COR-L47 (cell line): ENCODE measurements at places on chromosomes 1 and 21.

DNA sequence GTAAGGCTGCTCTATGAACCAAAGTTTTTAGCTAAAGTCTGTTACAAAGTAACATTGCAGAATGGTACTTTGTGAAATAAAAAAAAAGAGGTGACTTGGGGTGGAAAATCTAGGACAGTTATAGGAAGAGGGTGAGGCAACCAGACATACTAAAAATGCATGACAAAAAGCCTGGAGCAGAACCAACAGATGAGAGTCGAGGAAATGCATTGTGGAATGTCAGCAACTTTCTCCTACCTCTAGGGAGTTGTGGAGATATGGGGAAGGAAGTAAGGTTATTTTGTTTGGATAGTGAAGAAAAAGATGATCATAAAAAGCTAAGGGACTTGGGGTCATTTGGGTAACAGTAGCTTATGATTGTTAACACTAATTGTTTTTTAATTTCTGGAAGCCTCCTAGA is 295.6 kb downstream of the S1PR1 start:
- no peak for DNase-seq

DNA sequence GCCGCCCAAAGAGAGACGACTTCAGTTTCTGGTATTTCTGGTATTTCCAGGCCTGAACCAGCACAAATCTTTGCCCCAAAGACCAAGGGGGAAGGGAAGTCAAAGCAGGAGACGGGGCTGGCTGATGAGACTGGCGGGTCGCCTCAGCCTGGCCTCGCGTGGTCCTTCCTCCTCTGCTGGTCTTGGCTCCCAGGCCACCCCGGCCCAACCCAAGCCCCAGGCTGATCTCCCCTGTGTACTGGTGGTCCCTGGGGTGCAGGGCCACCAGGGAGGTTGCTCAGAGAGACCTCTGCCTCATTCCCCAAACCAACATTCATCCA is 19.9 kb downstream of the WNT4 start:
- no peak for DNase-seq

GRCh38 chr1:103256490-103256889 is 148.2 kb upstream of the COL11A1 start:
- DNase-seq, result no peak

GRCh38 chr1:150281221-150281757 is 1.1 kb upstream of the CIART start:
- DNase-seq, result peak; percentile 67

DNA sequence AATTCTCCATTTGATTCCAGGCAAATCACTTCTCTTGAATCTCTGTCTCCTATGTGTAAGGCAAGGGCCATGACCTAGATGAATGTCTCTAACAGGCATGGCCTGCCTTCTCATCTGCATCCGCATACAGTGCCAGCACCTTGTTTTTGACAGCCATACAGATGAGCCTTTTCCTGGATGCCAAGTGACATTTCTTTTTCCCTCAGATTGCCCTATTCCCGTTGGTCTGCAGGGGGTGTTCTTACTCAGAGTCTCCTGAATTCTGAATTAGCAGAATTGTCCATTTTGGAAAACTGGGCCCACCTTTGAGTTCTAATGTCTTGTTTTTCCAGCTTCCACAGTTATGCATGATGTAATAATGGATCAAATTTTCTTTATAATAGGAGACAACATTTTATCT is 88.0 kb upstream of the ADAR start:
- DNase-seq, result no peak

DNA sequence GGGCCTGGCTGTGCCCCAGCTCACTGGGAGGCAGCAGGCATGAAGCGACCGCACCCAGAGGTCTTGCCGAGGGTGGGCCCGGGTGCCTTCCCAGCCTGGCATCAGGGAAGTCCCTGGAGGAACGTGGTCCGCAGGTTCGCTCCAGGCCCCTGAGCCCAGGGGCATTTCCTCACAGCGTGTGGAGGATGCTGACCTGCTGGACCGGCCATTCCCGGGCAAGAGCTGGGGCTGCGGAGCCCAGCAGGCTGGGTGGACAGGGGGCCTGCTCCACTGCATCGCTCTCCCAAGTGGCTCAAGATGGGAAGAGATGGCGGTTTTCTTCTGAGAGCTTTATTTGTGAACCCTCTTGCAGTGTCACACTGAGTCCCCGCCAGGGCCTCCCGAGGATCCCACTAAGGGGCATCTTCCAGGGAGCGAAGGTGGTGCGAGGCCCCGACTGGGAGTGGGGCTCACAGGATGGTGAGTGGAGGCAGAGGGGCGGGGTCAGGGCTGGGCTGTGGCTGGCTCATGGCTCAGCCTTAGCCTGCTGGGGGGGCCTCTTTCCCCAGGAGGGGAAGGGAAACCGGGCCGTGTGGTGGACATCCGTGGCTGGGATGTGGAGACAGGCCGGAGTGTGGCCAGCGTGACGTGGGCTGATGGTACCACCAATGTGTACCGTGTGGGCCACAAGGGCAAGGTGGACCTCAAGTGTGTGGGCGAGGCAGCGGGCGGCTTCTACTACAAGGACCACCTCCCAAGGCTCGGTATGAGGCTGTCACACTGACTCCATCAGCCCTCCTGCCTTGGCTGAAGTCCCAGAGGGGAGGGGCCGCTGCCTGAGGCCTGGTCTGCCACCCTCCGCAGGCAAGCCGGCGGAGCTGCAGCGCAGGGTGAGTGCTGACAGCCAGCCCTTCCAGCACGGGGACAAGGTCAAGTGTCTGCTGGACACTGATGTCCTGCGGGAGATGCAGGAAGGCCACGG is 7.2 kb upstream of the MMP23B start:
- peak; percentile 72 for DNase-seq

GRCh38 chr1:171248841-171249240 is 547 bp downstream of the FMO1 start:
- no peak for DNase-seq

- DNase-seq, result no peak
Observed at GRCh38 chr1:169698976-169699375, 12.4 kb downstream of the SELL start.

- no peak for DNase-seq
Observed at GRCh38 chr1:205593532-205593931, 38.3 kb downstream of the ELK4 start.
